ENCODE measurements at places on chromosomes 4 and X. TPM values are rescaled to one million over a fixed set of nuclear protein-coding genes. Genes with fewer than 3 reads are reported as not detected.
A peak's percentile ranks its signal among the peaks of the same experiment; 100 is the strongest.

Gene SMARCA1
- 75.0 TPM for total RNA-seq

Gene IL3RA
- 1.2 TPM for total RNA-seq

- DNase-seq, result no peak
These were observed 880.3 kb upstream of the GRIA3 start for GRCh38 chrX:122303761-122304160.

Gene GAGE13
- total RNA-seq, result not detected

Gene CTBP1
- total RNA-seq, result 224 TPM

DNA sequence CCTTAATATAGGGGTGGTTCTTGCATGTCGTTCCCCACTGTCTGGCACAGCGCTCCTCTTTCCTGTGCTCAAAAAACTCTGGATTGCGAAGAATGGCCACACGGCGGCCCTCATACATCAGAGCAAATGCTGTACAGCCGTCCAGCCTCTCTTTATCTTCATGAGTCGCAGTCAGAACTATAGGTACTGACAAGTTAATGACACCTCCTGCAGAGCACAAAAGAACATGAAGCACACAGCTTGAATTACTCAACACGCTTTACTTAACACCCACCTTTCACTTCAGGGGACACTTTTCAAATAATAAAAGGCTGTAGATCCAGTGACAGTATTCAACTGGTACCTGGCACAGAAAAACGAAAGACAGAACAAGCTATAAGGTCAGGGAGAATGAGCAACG lies 65.3 kb downstream of the PAPSS1 start:
- no peak for DNase-seq

Gene CT47B1
- total RNA-seq, result not detected

GRCh38 chrX:17547658-17548057 lies 172.7 kb downstream of the NHS start:
- no peak for DNase-seq

- DNase-seq, result no peak
These were observed 67.4 kb upstream of the FAM47B start for GRCh38 chrX:34875204-34875603.

- DNase-seq, result no peak
These were observed 1022.0 kb downstream of the ADGRL3 start for GRCh38 chr4:62222121-62222520.

DNA sequence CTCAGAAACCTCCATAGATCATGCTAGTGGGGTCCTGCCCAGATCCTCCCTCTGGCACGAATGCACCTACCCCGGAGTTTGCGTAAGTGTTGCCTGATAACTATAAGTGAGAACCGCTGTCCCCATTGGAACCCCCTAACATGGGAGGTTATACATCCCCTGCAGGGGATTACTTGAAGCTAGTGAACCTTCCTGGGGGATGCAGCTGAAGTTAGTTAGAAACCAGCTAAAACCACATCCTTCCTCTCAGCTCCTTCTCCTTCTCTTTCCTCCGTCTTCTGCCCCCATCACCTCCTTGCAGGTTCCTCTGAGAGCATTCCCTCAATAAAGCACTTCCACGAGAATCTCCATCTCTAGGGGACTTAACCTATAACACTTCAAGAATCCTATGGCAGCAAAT lies 95.0 kb downstream of the ZNF827 start:
- no peak for DNase-seq

DNA sequence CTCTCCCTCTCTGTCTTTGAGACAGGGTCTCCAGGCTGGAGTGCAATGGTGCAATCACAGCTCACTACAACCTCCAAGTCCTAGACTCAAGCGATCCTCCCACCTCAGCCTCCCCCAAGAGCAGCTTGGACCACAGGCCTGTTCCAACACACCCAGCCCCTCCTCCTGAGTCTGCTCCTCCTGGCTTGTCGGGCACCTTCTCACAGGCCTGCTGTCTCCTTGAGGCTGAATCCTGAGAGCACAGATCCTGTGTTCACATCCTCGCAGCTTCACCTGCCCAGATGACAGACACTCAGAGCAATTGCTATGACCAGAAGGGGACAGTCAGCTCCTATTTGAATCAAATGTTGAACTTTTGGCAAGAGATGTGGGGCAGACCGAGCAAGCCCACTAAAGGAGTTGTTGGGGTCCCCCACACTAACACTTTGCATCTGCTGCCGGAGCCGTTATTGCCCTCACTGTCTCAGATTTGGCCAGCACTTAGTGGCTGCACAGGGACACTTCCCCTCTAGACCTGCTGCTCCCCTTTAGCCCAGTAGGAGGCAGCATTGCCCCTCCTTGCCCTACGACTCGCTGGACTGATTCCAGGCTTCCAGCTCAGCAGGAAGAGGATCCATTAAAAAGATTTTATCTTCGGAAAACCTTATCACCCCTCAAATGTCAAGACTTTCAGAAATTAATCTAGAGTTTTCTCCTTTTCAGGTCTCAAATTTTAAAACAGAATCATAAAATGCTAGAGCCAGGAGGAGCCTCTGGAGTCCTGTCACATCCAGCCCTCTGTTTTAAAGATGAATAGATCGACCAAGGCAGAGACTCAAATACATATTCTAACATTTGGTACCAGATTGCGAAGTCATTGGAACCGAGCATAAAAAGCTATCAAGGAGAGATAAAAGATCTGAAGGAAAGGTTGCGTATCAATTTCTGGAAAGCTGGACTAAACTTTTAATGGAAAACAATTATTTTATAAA lies 113.7 kb downstream of the USP46 start:
- DNase-seq, result peak; percentile 45

DNA sequence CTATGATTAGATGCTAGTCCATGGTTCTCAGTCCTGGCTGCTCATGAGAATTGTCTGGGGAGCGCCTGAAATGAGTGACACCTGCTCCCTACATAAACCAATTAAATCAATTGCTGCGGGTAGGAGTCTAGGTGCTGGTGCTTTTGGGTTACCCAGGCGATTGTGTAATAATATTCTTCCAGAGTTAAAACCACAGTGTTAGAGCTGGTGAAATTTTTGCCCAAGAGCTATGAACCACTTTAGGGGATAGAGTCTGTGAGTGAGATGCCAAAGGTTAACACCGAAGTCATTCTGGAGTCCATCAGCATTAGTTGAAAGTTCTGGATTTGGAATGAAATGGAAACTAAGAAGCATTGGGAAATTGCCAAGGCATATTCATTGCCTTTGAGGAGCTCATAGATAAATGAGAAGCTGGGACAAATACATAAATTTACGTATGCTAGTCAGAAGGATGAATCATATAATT lies 15.3 kb downstream of the PDK3 start:
- DNase-seq, result no peak

- DNase-seq, result no peak
These were observed 5.3 kb upstream of the SRPK3 start for GRCh38 chrX:153775293-153776119.

- no peak for DNase-seq
These were observed 633.0 kb upstream of the FAM241A start for GRCh38 chr4:111512081-111512783.

- DNase-seq, result no peak
These were observed 170.9 kb downstream of the CLCN4 start for GRCh38 chrX:10327651-10328050.

Measured in frontal cortex (tissue), 4 donors.